Dermis microvascular lymphatic vessel endothelial cell (primary cell): ENCODE measurements at places on chromosomes 12 and 14. TPM values are rescaled to one million over a fixed set of nuclear protein-coding genes. Genes with fewer than 3 reads are reported as not detected.

The SERPINA6 gene
- not detected in 2 replicates for total RNA-seq

The TSPAN8 gene
- total RNA-seq, result not detected in 2 replicates

The CCDC175 gene
- total RNA-seq, result not detected in 2 replicates

The MDM1 gene
- total RNA-seq, result 4.7 and 5.6 TPM in 2 replicates

The M6PR gene
- total RNA-seq, result 212 and 232 TPM in 2 replicates

The MMP14 gene
- 74.8 and 81.0 TPM in 2 replicates for total RNA-seq

The RBP5 gene
- 0.26 and 0.38 TPM in 2 replicates for total RNA-seq
